ENCODE measurements at places on chromosomes 13 and 19.

DNA sequence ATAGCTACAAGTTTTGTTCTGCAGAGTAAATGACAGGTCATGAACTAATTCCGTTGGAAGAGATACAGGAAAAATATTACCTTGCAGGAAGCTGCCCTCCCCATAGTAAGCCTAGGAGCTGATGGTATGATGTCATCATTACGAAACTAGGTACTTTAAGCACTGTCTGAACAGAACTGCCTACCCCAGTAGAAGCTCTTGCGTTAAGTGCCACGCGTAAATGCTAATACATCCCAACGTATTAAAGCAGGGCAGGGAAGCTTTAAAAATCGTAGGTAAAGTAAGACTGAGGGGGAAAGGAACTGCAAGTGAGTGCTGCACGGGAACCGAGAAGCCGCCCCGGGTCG, 572 bp downstream of the UGGT2 start:
- DNase-seq = no peak

DNA sequence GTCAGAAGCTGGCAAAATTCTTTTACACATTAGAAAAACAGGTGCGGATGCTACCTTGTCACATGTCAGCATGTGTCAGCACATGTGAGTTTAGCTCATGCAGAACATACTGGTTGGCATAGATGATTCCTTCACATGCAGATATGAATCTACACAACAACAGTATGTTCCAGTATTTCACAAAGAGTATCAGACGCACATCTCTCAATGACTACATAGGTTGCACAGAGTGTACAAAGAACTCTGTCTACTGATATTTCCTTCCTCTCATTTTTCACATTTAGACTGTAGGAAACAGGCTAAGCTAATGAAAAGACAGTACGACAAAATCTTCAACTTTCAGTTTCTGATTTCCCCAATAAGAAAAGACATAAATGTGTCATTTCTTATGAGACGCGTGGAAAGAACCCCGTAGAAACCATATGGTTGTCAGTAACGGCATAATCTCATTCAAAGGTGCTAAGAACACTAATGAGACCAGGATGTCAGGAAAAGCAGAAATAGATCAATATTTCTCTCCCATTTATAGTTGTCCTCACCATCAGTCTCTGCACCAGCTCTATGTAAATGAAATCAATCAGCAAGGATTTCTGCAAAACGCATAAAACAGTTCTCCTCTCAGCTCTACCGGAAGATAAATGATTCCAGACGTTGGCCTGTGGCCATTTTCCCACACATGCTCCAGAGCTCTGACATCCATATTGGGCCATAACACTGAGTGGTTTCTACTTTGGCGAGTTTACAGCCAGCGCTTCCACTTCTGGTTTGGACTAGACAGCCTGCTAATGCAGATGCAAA, 81.2 kb downstream of the STARD13 start:
- DNase-seq = no peak

DNA sequence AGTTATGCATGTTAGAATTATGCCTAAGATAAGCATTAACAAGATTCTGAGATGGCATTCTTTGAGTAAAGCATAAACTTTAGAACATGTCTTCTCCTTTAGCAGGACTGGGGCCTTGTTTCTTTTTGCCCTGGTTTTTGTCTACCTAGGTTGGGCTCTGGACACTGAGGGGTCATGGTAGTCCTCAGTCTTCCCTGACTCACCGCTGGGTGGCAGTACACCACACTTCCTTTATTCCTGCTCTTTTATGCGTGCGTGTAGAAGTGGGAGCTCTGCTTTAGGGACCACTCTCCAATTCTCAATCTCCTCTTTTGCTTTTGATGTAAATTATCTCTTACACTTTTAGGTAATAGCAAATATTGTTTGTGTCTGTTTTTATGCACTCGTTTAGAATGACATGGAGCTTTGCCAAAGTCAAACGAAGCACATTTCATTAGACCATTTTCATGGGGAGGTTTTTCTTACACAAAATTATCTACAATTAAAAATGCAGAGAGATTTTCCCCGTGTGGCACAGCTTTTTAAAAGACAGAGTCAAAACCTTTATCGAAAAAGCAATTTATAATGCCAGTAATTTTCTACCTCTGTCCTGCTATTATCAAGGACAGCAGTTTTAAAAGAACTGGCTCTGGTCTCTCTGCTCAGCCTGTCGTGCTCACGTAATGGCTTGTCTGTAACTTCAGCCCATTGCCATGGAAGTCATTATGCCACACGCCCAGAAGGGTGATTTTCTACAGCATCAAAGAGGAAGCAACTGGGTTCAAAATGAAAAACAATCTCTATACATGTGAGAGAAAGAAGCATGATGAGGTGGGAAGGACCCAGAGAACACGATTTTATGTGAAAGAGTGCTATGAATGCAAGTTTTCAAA, 413.9 kb downstream of the COG6 start:
- DNase-seq = peak; percentile 65

- DNase-seq = no peak
Measured at GRCh38 chr19:4521170-4521887, 3.0 kb upstream of the PLIN4 start.

DNA sequence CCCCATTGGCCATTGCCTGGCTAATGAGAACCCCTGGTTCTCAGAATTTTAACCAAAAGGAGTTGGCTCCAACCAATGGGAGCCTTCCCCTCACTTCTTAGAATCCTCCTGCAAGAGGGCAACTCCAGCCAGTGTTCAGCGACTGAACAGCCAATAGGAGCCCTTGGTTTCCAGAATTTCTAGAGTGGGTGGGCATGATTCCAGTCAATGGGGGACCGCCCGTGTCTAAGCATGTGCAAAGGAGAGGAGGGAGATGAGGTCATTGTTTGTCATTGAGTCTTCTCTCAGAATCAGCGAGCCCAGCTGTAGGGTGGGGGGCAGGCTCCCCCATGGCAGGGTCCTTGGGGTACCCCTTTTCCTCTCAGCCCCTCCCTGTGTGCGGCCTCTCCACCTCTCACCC, 9.5 kb upstream of the SWSAP1 start:
- DNase-seq = no peak

GRCh38 chr13:56189978-56190377, 950.7 kb upstream of the PRR20A start:
- no peak for DNase-seq

DNA sequence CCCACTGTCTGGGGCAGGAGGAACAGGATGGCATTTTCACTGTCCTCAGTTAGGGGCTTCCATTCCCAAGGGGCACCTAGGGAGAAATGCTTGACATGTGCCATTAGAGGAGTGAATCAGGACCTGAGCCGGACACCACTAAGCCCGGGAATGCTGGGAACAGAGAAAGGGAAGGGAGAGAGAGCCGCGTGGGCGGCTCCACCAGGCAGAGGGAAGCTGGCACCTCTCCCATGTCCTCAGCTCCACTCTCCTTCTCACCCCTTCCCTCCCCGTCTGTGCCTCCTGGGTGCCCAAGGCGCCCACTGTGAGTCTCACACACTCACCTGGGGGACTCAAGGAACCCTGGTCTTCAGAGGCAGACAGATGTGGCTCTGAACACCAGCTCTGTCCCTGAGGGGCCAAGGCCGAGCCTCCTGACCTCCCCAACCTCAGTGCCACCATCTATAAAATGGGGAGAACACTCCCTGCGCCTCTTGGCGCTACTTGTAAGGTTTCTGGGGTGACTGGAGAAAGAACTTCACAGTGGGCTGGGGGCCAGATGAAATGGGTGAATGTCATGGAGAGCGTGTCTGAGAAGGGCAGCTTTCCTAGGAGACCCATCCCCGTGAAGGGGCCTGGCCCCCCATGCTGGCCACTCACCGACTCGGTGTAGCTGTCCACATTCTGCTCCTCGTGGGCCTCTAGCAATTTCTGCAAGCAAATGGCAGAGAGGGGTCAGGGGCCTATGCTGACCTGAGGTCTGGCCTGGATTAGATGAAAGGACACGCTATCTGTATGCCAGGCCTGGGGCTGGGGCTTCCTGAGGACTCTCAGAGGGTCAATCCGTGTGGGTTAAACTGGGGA, 5.3 kb upstream of the KPTN start:
- DNase-seq = no peak

- no peak for DNase-seq
Measured at GRCh38 chr19:39631178-39631577, 24.5 kb upstream of the LGALS16 start.

DNA sequence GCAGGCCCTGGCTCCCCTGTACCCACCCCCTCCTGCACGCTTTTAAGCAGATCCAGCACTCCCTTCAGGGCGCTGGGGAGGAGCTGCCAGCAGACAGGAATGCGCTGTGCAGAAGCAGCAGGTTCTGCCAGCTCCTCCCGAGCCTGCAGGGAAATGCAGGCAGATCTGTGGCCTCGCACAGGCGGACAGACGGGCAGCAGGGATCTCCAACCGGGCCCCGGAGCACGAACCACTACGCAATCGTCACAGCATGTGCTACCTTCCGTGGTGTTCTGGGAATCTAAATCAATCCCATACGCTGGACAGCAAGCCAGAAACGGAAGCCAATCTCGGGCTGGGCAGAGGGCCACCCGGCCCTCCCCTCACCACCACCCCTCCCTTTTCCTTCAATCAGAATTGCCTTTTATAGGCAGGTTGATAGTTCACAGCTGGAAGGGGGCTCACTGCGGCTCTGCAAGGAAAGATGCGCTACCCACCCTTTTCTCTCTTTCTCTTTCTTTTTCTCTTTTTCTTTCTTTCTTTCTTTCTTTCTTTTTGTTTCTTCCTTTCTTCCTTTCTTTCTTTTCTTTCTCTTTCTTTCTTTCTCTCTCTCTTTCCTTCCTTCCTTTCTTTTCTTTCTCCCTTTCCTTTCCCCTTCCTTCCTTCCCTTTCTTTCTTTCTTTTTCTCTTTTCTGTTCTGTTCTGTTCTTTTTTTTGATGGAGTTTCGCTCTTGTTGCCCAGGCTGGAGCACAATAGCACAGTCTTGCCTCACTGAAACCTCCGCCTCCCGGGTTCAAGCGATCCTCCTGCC, 99.9 kb downstream of the GNG7 start:
- no peak for DNase-seq

Data from memory B cell (primary cell).